Testis (tissue), 5 donors: ENCODE measurements at places on chromosomes 7 and 10. TPM values are rescaled to one million over a fixed set of nuclear protein-coding genes. Genes with fewer than 3 reads are reported as not detected.

DNA sequence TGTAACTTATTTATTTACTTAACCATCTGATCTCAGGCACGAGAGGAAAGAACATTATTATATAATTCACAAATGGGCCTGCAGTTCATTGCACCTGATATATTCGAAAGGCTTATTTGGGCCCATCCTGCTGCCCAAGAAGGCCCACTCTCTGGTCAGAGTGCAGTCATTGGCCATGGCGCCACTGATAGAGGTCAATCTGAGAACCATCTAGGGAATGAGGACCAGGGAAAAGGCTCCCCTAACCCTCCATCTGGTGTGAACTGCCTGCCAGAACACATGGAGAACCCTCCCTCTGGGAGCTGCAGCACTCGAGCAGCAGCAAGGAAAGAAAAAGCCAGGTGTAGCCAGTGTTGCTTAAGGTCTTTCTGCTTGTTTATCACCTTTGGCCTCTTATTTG is 136.6 kb downstream of the REEP3 start:
- DNase-seq, result no peak

DNA sequence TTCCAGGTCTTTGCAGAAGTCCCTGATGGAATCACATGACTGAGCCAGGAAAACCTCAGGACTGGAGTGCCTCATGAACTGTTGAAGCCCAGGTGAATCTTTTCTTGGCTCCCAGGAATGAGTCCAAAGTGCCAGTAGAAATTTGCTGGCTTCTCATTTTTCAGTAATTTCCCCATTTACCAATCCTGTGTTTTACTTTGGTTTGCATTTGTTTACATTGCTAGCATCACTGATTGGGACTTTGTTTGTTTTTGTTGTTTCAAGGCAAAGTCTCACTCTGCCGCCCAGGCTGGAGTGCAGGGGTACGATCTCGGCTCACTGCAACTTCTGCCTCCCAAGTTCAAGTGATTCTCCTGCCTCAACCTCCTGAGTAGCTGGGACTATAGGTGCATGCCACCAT is 1.6 kb upstream of the ZNF12 start:
- no peak for DNase-seq

Gene TMEM236
- 0.47 TPM for total RNA-seq

Gene PRLHR
- total RNA-seq, result 0.79 TPM

DNA sequence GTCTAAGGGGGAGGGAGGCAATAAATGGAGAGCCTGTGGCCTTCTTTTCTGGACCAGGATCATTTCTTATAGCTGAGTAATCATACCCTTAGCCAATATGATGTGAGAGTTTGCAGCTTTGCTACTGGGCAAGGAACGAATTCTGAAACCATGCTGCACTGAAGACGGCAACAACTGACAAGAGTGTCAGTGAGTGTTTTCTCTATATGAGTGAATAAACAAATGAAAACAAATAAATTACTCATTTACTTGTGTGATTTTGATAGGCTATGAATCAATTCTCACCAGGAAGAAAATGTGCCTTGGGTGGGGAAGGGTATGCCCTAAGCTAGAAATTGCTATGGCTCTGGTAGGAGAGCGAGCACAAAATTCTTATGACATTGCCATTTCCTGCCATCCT is 79.4 kb upstream of the LRRN3 start:
- no peak for DNase-seq

DNA sequence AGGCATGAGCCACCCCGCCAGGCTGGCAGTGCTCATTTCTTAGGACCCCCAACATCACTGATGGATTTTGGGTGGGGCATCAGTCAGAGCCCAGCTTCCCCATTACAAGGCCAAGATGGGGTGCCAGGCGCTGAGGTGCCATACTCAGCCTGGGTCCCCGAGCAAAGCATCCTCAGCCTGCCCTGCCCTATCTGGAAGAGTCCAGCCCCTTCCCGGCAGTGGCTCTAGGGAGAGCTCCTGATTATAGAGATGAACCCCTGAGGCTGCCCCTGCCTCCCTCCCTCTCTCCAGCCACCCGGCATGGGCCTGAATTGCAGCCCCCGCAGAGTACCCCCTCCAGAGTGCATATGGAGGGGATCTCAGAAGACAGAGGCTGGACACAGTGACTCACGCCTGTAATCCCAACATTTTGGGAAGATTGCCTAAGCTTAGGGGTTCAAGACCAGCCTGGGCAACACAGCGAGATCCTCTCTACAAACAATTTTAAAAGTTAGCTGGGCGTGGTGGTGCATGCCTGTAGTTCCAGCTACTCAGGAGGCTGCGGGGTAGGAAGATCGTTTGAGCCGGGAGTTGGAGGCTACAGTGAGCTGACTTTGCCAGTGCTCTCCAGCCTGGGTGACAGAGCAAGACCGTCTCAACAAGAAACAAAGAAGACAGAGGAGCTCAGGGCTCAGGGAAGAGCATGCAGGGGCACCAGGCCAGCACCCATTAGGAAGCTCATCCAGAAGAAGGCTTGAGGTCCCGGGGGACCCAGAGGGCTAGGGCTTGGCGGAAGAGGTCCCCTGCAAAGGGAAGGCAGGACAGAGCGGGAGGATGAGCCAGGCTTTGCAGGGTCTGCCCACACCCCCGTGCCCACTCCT is 13.3 kb downstream of the LAT2 start:
- DNase-seq, result no peak

DNA sequence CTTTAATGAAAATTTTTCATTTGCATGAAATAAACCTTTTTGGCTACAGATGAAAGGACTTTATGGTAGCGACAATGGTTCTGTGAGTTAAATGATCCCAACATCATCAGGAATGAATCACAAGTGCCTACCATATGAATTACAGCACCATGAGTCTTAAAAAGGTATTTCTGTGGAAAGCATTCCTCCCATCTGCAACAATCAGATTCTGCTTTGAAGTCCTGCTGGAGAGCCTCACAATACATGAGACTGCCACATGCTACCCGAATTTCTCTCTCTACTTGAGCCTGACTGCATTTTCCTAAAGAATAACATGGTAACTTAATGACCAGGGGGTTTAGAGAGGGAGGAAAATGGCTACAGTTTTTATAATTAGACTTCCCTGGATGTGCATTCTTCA is 190.3 kb downstream of the TWIST1 start:
- DNase-seq, result no peak

DNA sequence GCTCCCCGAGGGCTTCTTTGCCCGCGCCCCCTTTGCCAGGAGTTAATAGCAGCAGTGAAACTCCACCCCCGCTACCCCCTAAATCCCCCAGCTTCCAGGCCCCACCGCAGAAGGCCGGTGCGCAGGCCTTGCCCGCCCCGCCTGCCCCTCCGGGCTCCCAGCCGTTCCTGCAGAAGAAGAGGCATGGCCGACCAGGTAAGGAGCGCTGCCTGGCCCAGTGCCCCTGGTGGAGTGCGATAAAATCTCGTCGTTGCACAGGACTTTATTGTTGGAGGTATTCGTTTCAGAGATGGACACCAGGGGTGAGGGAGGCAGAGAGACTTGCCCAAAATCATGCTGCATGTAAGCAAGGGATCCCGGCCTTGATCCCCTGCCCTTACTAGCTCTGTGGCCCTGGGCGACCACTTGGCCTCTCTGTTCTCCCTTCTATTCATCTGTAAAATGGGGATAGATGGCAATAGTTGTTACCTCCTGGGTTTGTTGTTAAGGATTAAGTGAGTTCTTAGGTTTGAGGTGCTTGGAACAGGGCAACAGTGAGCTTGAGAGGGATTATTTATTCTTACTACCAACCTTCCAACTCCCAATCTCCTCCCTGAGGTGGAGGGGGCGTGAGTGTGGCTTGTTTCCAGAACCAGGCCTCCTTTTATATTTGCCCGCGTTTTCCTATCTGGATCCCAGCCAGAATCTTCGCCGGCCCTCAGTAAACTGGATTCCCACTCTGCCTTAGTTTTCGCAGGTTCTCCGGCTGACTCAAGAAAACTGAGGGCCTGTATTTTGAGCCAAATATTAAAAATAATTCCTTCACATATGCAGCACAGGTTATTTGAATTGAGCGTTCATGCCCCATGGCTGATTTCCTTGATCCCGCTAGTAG is 78.3 kb downstream of the WIPF3 start:
- peak; percentile 30 for DNase-seq

GRCh38 chr10:52609071-52609470 is 163.5 kb downstream of the MBL2 start:
- no peak for DNase-seq
